ENCODE measurements at places on chromosomes 7 and 10. TPM values are rescaled to one million over a fixed set of nuclear protein-coding genes. Genes with fewer than 3 reads are reported as not detected.
A peak's percentile ranks its signal among the peaks of the same experiment; 100 is the strongest.

PRPS1L1 gene
- not detected for polyA plus RNA-seq

TLX1 gene
- polyA plus RNA-seq = not detected

HMX2 gene
- polyA plus RNA-seq = not detected

SUN3 gene
- polyA plus RNA-seq = 0.16 TPM

LRRD1 gene
- polyA plus RNA-seq = not detected

PGAM2 gene
- not detected for polyA plus RNA-seq

RHOBTB1 gene
- polyA plus RNA-seq = 2.4 TPM

- no peak for DNase-seq
These were observed 294.7 kb upstream of the AOAH start for GRCh38 chr7:37018954-37019353.

- DNase-seq = peak; percentile 95
These were observed 83.9 kb downstream of the CXCL12 start for GRCh38 chr10:44300666-44301649.

GRCh38 chr7:84923348-84923747, 263.5 kb downstream of the SEMA3D start:
- no peak for DNase-seq

GRCh38 chr7:19009241-19009935, 108.0 kb downstream of the TWIST1 start:
- DNase-seq = peak; percentile 17

GRCh38 chr10:124447751-124448466, 1.9 kb downstream of the NKX1-2 start:
- DNase-seq = no peak

DNA sequence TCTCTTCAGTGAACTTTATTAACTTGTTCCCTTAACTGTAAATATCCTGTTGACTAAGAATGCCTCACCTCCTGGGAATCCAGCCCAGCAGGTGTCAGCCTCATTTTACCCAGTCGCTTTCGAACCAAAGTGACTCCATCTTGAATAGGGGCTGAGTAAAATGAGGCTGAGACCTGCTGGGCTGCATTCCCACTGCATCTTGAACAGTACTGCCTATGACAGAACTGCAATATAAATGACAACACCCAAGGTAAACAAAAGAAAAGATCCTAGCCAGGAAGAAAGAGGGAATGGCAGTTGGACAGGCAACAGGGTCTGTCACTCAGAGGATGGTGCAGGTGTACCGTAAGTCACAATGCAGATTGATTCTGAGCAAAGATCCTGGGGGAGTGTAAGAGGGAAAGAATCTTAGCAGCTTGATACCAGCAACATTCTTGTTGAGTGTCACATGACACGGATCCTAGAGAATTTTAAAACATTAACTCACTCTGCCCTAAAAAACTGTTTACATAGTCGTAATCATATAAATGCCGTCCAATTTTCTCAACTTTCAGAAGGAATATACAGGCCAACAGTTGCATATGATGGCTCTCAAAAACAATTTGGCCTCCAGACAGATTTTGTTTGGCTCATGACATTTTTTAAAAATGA, 4.4 kb upstream of the FAM107B start:
- DNase-seq = no peak

- no peak for DNase-seq
These were observed 285.8 kb downstream of the BMPER start for GRCh38 chr7:34191162-34191561.

DNA sequence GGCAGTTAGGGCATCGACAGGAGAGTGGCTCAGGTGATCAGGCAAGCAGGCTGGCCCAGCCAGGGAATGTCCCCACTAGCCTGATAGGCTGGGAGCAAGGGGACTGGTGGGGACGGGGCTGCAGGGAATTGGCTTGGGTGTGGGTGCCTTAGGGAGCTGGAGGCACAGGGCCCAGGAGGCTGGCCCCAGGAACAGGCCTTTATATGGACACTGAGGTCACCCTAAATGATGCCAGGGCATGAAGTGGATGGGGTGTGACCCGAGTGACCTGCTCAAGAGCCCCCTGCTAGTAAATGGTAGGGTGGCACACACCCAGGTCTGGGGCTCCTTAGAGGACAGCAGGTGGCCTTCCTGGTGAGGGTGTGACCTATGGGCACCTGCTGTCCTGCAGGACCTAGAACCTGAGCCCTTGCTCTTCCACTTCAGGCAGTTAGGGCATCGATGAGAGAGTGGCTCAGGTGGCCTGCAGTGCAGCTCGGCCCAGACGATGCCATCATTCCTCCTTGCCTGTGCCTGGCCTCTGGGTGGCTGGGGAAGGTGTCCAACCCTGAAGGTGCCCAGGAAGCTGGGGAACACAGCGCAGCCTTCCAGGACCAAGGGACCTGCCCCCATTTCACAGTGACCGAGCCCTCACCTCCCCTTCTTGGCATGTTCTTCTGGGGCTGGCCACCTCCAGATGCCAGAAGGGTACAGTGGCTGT, 51.7 kb upstream of the LEP start:
- no peak for DNase-seq

DNA sequence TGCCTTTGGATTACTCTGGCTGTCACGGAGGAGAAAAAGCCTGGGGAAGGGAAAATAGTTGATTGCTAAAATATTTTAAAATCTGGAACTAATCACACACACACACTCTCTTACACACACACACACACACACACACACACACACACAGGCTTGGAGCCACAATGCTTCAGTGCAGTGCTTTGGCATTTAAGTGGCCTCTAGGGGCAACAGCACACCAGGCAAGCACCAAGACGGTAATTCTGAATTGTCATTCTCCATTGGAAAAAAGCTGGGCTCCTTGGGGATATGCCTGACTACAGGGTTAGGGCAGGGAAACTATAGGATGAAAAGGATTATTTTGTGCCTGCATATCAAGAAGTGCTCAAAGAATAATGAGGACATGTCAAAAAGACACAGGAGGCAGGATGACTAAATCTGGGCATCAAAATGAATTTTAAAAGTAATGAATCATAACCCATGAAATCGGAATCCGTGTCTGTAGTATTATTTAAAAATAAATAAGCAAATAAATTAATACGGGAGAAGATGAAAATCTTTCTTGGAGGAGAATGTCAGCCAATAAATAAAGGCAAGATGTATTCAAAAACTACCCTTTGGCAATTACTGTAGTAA, 30.4 kb upstream of the DDC start:
- DNase-seq = peak; percentile 49

- DNase-seq = peak; percentile 39
These were observed 16.6 kb downstream of the GTF2I start for GRCh38 chr7:74674166-74674565.

- peak; percentile 24 for DNase-seq
These were observed 74.1 kb upstream of the PARD3 start for GRCh38 chr10:34889004-34889869.

GRCh38 chr7:901041-901387, 24.7 kb downstream of the GET4 start:
- DNase-seq = no peak

All from mammary epithelial cell (primary cell).